Vagina (tissue), 2 donors: ENCODE measurements at places on chromosomes 3 and 15.

- no peak overlapping the region for H3K27ac ChIP-seq
- H3K27me3 ChIP-seq = no peaks in the 10 kb centered on the region
- no peak overlapping the region for H3K4me3 ChIP-seq
- no peaks in the 10 kb centered on the region for H3K4me1 ChIP-seq
These were observed 55.8 kb upstream of the NR2F2 start for GRCh38 chr15:96274698-96275097.

- no peaks in the 10 kb centered on the region for H3K27me3 ChIP-seq
- H3K27ac ChIP-seq = no peak overlapping the region
- H3K4me3 ChIP-seq = no peak overlapping the region
- no peaks in the 10 kb centered on the region for H3K36me3 ChIP-seq
- no peak for DNase-seq
These were observed 748.6 kb upstream of the GBE1 start for GRCh38 chr3:82509951-82510603.

DNA sequence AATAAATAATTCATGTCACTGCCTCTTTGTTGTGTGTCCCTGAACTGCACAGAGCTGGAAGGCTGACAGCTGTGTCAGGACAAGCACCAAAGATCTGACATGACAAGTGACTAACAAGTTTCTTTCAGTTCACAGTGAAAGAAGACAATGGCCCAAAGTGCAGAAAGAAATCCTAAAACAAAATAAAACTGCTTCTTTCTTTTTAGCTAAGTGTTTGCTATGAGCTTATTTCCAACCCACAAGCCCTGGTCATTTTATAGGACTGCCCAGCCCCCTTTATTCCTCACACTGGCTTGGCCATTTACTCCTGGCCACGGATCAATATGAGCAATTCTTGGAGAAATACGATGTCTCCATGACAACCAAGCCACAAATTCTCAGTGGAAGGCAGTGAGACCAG is 238.5 kb downstream of the WDR72 start:
- no peak overlapping the region for H3K27ac ChIP-seq
- H3K4me3 ChIP-seq = no peak overlapping the region
- DNase-seq = no peak
- no peaks in the 10 kb centered on the region for H3K27me3 ChIP-seq

DNA sequence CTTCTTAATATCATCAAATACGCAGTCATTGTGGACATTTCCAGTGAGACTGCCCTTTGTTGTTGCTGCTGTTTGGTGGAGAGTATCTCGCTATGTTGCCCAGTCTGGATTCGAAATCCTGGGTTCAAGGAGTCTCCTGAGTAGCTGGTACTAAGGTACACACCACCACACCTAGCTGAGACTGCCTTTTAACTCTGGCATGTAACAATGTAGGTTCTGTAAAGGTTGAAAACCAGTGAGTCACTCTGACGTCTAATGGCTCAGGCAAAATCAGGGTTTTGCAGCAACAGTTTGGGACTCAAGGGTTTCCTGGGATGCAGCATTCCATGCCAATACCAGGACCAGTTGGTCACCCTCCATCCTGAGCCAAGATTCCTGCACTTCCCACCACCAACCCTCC is 52.2 kb downstream of the AQP9 start:
- no peaks in the 10 kb centered on the region for H3K36me3 ChIP-seq
- H3K27ac ChIP-seq = no peak overlapping the region
- no peak for DNase-seq
- no peak overlapping the region for H3K4me3 ChIP-seq
- no peaks in the 10 kb centered on the region for H3K27me3 ChIP-seq
- H3K4me1 ChIP-seq = no peaks in the 10 kb centered on the region
